Muscle of arm (tissue), 14 donors: ENCODE measurements at places on chromosomes 3 and 15. TPM values are rescaled to one million over a fixed set of nuclear protein-coding genes. Genes with fewer than 3 reads are reported as not detected.

Gene ISL2
- polyA plus RNA-seq = not detected

Gene ABHD6
- polyA plus RNA-seq = 7.5 TPM

Gene CNTN3
- polyA plus RNA-seq = 12.2 TPM

Gene RTP3
- 0.09 TPM for polyA plus RNA-seq

Gene LIPH
- polyA plus RNA-seq = 11.9 TPM
